Hematopoietic multipotent progenitor cell treated with erythropoietin and hydrocortisone succinate and interleukin-3 and kit ligand, for 4 days (in vitro differentiated cells): ENCODE measurements at places on chromosomes 1 and 21.

GRCh38 chr21:33834801-33835500 lies 80.7 kb downstream of the ATP5PO start:
- DNase-seq: peak; percentile 15

DNA sequence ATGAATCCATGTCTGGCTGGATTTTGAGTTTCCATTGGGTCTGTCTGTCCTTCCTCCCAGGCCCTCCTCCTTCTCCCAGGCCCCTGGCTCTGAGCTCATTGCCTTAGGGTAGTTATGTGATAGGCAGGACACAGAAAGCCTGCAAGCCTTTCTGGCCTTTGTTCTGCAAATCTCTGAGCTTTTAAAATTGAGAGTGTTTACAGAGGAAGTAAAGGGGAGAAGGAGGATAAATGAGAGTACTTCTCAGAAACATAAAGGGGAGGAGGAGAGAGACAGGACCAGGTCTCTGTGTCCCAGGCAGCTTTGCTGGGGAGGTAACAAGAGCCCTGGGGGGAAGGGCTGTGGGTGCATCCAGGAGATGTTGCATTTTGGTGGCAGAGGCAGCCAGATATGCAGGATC lies 126.7 kb downstream of the FOXD2 start:
- DNase-seq: no peak

- no peak for DNase-seq
Observed at GRCh38 chr21:30613836-30614235, at the start of gene KRTAP6-1. Gene KRTAP6-1, minus strand, starts transcription at chr21:30613930. Its CDS starts 26 bp downstream, at chr21:30613904.

GRCh38 chr1:9593492-9594465 lies 5.1 kb downstream of the TMEM201 start:
- peak; percentile 95 for DNase-seq

DNA sequence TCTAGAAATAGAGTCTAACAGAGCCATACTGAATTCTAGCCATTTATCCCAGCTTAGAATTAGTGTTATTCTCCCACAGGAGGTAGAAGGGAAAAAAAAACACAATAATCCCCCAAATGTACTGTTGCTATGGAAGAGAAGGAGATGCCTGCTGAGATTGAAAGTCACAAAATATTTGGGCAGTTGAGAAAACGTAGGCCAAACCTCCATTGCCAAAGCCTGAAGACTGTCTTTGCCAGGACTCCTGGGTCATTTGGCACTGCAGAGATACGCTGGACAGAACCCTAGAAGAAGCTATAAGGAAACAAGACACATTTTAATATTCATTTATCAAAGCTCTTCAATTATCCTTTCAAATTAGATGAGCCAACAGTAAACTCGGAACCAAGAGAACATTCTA lies 22.3 kb downstream of the BARHL2 start:
- DNase-seq: no peak

DNA sequence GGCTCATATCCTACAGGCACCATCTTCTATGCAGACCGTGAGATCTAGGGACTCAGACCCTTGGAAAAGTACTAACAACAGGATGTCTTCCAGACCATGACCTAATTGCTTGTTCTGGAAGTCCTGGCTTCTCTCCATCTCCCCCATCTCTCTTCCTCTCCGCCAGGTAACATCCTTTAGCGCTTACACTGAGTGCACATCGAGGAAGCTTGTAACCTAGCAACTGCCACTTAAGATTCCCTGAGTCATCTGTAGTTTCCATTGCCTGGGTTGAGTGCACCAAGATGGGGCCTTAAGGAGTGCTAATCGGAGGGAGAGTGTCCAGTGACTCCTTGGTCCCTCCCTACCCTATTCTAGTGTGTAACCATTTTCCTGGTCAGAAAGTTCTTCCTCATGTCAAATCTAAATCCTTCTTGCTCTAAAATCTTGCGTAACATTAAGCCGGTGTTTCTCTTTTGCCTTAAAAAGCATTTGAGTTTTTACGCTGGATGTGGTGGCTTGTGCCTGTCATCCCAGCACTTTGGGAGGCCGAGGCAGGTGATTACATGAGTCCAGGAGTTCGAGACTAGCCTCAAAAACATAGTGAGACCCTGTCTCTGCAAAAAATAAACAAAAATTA lies 9.7 kb downstream of the KLHDC8A start:
- no peak for DNase-seq

GRCh38 chr1:11157394-11157793 lies 31.8 kb upstream of the ANGPTL7 start:
- no peak for DNase-seq

GRCh38 chr1:203204756-203205155 lies 18.3 kb upstream of the CHI3L1 start:
- no peak for DNase-seq

DNA sequence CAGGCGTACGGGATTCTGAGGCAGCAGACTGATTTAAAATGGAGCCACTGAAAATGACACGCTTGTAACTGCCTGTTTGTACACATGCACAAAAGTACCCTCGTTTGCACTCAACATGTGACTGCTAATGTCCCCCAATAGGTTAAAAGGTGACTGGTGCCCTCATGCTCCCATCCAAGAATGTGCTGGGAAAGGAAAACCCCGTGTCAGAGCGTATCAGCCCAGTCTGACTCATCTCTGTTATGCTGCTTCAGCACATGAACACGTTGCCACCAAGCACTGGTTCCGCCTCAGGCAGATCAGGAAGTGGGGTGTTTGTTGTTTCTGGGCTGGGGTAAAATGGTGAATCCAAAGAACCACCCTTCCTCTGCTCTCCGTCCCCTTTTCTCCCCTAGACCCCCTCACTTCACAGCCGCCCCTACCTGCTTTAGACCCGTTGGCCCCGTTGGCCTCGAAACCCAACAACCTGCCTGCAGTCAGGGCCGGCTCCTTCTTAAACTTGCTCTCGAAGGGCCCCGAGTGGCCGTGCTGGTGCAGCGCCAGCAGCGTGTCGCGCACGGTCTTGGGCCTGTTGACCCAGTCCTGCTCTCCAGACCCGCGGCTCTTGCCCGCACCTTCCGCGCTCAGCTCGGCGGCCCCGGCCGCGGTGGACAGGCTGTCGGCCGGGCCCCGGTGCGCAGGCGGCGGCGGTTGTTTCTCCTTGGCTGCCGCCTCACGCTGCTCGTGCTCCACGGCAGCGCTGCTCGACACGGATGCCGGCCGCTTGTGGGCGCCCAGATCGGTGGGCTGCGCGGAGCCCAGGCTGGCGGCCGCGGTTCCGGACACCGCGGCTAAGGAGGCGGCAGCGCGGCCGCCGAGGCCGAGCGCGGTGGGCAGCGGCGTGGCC lies 1.7 kb downstream of the IRF2BP2 start:
- DNase-seq: peak; percentile 93

- no peak for DNase-seq
Observed at GRCh38 chr1:10951961-10952360, 60.5 kb upstream of the TARDBP start.

- DNase-seq: no peak
Observed at GRCh38 chr1:13586001-13586400, 2.4 kb downstream of the PDPN start.

DNA sequence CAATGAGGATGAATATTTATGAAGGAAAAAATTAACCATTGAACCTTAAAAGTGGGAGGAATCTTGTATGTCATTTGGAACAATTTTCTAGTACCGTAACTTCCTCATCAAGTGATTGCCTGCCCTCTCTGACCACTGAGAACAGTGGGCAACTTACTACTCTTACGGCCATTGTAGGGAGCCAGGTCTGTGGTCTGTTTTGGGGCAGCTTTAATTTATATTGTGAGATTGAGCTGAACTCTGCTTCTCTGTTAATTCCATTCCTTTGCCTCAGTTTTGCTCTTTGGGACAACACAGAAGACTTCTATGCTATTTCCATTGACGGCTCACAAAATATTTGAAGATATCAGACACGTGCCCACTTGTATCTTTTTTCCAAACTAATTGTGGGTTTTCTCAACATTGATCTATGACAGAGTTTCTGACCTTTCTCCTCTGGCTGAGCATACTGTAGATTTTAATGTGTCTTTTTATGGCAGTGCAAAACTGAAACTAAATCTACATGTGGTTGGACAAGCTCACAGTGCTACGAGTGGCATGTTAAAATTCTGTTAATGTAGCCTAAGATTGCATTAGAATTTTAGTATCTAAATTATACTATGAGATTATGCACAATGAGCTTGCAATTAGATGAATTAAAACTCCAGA lies 27.8 kb upstream of the ZNF281 start:
- DNase-seq: peak; percentile 23

DNA sequence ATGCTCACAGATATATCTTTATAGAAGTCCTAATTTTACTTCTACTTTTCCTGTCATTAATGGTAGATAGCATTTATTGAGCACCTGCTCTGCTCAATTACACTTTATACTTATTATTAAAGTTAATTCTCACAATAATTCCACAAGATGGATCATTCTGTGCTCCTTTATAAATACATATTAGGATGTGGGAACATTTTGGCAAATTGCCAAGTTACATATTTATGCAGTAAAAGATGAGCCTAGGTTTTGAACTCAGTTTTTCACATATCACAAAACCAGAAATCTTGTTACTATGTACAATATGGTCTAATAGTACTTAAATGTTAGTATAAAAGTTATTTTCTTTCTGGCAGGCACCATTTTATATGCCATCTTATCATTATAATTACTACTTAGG lies 895.0 kb upstream of the B3GALT2 start:
- no peak for DNase-seq
